ENCODE measurements at places on chromosomes 5 and 9.

DNA sequence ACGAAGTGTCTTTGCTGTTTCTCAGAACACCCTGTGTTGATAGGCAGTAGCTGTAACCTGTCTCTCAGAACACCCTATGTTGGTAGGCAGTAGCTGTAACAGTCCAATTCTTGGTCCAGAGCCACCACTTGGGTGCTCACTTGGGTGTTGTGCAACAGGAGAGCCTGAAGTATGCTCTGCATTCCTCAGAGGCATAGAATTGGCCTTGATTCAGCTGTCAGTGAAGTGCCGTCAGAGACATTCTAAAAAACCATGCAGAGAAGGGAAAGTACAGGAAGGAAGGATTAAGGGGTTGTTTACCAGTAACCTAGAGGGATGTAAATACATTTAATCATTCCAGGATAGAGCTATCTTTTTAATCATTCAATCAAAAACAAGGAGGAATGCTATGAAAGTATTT lies 231.2 kb downstream of the ARRDC3 start:
- no peak for DNase-seq

- DNase-seq, result no peak
These were observed 122.3 kb upstream of the CCDC112 start for GRCh38 chr5:115418788-115419187.

DNA sequence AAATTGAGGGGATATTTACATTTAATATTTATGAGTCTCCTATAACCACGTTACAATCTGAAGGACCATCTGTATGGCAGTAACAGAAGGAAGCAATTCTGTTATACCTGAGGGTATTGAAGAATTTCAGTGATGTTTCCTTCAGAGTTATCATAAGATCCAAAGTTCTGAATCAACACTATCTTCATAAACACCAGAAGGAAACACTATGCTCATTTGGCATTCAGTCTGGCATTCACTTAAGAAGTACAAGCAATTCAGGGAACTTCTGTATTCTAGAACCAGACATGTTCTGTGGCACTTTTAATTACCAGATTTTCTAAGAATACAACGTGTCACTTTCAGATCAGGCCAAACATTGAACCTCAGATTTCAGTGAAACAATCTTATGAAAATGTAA lies 9.6 kb downstream of the DAB2 start:
- no peak for DNase-seq

DNA sequence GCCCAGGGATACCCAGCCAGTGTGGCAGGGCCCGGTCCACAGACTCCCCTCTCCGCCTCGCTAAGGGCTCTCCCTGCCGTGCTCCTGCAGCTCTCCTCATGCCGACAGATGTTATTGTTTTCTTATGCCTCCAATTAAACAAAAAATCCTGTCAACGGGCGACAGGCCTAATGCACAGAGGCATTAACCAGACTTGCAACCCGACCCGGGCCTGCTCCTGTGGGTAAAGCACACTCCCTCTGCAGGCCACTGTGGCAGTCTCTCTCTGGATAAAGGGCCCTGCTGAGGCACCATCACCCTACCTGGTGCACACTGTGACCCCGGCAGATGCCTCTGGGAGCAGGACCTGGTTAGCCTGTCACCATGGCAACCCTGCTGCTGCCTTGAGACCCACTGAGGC lies 27.5 kb upstream of the HAND1 start:
- no peak for DNase-seq

GRCh38 chr5:177432839-177433657 lies 6.6 kb downstream of the GRK6 start:
- no peak for DNase-seq

DNA sequence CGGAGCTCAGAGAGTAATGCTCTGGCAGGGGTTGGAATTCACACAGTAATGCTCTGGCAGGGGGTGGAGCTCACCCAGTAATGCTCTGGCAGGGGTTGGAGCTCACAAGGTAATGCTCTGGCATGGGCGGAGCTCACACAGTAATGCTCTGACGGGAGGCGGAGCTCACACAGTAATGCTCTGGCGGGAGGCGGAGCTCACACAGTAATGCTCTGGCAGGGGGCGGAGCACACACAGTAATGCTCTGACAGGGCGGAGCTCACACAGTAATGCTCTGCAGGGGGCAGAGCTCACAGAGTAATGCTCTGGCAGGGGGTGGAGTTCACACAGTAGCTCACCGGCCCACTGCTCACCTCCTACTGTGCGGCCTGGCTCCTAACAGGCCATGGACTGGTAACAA lies 47.2 kb upstream of the LPCAT1 start:
- DNase-seq, result no peak

DNA sequence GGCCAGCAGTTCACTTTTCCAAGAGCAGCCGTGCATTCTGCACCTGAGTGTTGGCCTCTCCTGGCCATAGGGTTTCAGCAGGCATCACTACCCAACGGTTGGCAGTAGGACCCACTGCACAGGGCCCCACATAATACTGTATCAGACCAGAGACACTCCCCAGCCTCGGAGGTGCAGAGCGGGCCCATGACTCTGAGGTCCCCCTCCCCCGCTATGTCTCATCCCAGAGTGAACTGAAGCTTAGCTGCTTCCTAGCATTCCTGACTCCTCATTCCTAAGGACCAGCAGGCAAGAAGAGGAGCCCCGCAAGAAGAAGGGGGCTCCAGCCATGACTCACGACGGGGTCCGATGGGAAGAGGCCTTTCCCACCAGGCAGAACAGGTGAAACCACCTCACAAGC lies 67.2 kb downstream of the CAMSAP1 start:
- DNase-seq, result no peak

GRCh38 chr5:151751091-151751490 lies 7.3 kb downstream of the ATOX1 start:
- no peak for DNase-seq

GRCh38 chr5:135448791-135449507 lies 1.8 kb upstream of the DCANP1 start:
- no peak for DNase-seq

GRCh38 chr5:10454591-10455276 lies 13.1 kb downstream of the ROPN1L start:
- DNase-seq, result no peak

DNA sequence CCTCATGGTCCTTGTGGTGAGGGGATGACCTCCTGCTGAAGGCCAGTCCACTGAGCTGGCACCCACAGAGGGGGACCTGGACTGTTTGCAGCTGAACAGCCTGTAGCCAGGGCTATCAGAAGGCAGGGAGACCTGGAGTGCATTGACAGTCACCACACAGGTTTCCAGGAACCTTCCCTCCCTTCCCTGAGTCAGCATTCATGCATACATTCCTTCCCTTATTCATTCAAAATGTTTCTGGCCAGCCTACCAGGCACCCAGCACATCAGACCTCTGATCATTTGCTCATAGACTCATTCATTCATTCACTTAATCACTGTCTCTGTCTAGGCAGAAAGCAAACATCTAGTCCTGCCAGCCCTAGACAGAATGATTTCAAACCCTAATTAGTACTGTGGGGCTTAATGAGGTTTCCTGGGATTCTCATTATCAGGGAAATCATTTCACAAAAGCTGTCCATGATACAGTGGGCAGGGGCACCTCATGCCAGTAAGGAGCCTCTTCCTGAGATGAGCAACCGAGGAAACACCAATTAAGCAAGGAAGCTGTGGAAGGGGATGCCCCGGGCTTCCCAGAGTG lies 110.1 kb upstream of the PPP1R26 start:
- no peak for DNase-seq

- DNase-seq, result no peak
These were observed 259.0 kb upstream of the IRX1 start for GRCh38 chr5:3336666-3337065.

DNA sequence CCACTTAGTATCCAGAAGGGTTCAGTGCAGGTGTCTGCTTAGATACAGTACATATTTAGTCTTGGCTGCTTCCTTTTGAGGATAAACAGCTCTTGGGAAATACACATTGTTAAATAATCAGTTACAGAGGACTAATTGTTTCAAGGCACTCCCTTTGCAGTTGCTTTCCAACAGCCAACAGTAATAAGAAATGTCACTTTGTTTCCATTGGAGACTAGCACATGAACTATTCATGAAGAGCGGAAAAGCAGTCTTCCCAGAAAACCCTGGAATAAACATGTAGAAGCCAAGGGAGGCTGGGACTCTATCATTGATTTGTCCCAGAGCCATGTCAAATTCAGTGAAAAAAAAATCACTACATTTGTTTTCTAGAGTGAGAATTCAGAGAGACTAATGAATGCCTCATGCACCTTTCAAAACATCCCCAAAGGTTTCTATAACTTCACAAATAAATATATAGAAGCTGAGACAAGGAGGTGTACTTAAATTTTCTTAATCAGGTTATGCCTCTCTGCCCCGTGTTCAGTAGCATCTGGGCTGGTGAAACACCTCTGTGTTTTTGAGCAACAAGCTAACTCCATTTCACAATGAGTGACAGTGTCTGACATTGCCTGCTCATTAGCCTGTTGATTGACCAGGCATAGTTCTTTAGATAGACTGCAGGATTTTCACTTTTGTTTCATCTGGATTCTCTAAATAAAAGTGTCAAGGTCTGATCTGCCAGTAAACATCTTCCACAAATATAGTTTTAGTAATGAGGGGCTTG lies 271.5 kb downstream of the ARRDC3 start:
- DNase-seq, result no peak

DNA sequence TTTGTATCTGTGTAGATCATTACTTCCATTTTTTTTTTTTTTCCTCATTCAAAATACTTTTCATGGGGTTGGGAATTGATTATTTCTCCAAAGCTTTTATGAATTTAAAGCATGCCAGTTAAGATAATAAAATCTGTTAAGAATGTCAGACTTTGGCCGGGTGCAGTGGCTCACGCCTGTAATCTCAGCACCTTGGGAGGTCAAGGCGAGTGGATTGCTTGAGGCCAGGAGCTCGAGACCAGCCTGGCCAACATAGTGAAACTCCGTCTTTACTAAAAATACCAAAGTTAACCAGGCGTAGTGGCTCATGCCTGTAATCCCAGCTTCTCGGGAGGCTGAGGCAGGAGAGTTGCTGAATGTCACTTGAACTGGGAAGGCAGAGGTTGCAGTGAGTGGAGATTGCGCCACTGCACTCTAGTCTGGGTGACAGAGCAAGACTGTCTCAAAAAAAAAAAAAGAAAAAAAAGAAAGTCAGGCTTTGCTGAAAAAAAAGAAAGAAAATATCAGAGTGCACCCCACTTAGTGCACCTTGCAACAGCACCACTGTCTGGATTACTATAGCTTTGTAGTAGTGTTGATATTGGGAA lies 18.5 kb downstream of the TBC1D2 start:
- DNase-seq, result no peak

DNA sequence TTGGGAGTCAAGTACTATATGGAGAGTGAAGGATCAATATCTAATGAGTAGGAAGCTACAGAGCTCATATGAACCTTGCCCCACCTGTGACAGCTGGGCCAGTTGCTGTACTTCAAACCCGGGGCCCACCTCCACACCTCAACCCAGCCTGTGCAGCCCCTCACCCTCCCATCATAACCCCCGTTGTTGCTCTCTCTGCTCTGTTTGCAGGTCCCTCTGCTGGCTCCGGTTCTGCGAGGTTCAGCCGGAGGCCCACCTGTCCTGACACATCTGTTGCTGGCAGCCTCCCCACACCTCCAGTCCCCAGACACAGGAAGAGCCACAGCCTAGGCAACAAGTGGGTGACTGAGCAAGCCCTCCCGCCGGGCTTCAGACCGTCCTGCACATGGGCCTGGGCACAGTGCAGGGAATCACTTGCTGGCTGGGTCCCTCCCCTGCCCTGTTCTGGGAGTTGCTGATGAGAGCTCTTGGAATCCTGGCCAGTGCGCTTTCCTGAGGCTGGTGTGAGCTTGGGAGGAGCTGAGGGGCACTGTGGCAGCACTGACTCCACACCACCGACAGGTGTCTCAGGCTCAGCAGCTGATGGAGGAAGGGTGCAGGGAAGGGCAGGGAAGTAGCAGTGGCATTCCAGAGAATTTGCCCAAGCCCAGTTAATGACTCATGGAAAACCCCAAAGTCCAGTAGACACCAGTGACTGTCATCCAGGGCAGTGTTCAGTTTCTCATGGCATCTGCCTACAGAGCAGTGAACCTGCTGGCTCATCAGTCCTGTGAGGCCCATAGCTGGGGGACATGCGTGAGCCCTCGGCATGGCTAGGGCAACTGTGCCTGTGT lies 69.5 kb upstream of the GARNL3 start:
- DNase-seq, result no peak

DNA sequence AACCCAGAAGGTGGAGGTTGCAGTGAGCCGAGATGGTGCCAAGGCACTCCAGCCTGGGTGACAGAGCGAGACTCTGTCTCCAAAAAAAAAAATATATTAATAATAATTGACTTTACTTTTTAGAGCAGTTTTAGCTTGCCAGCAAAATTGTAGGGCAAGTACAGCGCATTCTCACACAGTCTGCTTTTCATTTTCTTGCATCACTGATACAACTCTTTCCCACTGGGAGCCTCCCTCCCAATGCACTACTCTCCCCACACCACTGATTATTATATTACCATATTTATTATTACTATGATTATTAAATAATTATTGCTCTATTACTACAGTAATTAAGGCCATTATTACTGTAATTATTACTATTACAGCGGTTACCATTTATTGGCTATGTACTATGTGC lies 212.8 kb downstream of the GNA14 start:
- no peak for DNase-seq

- DNase-seq, result no peak
These were observed 33.4 kb upstream of the ARAP3 start for GRCh38 chr5:141715346-141715905.

DNA sequence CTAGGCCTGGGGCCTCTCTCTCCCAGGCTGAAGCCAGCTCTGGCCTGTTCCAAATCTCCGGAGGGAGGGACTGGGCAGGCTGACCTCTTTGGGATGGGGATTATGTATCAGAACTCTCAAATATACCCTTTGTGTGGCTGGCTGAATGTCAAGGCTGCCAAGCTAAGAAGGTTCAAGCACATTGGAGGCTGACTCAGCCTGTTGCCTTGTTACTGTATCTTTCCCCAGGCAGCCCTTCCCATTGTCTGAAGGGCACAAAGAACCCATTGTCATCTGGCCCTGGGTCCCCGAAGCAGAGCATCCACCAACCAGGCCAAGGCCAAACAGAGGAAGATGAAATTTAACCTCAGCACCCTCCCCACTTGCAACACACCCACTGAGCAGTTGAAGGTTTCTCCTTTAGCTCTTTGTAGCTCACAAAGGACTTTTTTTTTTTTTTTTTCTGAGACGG lies 7.3 kb upstream of the SPARC start:
- DNase-seq, result no peak

DNA sequence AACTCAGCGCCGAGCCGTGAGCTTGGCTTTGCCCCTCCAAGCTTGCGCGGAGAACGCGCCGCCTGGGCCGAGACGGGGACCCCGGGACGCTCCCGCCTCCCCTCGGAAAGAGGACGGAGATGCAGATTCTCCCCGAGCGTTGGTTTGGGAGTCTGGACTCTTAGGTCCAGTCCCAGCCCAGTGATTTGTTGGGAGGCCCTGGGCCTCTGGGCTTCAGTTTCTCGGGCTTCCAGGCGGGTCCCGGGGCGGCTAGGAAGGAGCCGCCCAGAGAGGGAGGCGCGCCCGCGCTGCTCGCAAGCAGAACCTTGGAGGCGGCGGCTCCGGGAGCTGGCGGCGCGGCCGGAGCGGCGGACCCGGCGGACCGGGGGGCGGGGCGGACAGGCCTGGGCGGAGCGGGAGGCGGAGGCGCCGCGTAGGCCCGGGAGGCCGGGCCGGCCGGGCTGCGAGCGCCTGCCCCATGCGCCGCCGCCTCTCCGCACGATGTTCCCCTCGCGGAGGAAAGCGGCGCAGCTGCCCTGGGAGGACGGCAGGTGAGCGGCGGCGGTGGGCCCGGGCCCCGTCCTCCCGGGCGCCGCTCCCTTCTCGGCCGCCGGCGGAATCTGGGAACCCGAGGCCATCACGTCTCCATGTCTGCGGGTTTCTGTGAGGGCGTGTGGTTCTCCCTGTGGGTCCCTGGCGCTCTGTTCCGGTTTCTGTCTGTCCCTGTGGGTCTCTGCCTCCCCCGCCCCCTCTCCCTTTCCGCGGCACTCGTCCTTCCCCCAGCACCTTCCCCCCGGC lies at the start of gene B4GALT7:
TSS of gene B4GALT7 (plus strand) at position 402 of the 777 bp plus-strand sequence. CDS start at position 481, 79 bp downstream.
- DNase-seq, result peak; percentile 83

GRCh38 chr5:123665822-123666371 lies 153.9 kb downstream of the CSNK1G3 start:
- DNase-seq, result no peak

All from activated gamma-delta T cell treated with Interleukin-2 at 50 U/mL for 16 hours (primary cell).